Iris pigment epithelial cell (primary cell): ENCODE measurements at places on chromosomes 2 and 18.

GRCh38 chr2:226059961-226060627, 660.6 kb downstream of the NYAP2 start:
- no peak for DNase-seq

DNA sequence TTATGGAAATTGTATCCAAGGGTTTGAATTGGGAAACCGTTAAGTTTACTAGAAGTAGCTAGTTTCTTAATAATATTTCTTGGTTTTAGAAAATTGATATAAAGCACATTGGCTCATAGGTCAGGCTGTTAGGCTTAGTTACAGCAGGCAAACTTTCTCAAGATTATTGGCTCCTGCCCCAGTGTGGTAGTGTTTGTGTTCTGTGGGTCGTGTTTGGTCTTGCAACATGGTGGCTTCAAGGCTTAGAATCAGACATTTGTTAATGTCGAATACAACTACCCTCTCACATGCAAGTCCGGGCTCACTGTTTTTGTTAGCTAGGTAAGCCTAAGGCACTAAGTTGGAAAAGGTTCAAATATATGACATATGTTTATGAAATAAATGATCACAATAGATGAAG, 19.6 kb downstream of the CERS6 start:
- peak; percentile 54 for DNase-seq

DNA sequence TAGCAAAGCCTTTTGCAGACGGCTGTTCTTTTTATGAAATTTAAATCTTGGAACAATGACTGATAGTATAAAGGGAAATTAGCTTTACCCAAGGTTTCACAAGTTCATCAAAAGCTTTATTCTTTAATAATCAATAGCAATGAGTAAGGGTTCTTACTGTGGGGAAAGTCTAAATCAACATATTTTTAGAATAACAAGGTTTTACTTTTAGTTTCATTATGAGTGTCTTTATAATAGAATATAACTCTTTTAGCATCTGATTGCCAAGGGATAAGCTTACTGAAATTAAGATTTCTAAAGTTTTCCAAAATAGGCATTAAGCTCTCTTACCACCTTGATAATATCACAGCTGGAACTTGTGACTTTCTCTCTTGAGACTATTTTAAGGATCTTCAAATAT, 1489.7 kb downstream of the LRP1B start:
- no peak for DNase-seq

- DNase-seq = peak; percentile 84
Observed at GRCh38 chr2:160583146-160583535, 89.5 kb upstream of the RBMS1 start.

DNA sequence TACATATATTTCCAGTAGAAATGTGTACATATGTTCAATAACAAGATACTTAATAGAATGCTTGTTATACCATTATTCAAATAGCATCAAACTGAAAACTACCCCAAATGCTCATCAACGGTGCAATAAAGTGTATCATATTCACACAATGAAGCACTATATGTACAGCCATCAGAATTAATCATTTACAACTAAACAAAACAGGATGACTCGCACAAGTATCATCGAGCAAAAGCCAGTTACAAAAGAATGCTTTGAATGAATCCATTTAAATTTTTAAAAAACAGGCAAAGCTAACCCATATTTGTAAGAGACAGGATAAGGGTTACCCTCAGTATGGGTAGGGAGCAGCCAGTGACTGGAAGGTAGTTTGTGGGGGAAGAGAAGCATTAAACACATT, 132.8 kb upstream of the PDE1A start:
- DNase-seq = peak; percentile 24

DNA sequence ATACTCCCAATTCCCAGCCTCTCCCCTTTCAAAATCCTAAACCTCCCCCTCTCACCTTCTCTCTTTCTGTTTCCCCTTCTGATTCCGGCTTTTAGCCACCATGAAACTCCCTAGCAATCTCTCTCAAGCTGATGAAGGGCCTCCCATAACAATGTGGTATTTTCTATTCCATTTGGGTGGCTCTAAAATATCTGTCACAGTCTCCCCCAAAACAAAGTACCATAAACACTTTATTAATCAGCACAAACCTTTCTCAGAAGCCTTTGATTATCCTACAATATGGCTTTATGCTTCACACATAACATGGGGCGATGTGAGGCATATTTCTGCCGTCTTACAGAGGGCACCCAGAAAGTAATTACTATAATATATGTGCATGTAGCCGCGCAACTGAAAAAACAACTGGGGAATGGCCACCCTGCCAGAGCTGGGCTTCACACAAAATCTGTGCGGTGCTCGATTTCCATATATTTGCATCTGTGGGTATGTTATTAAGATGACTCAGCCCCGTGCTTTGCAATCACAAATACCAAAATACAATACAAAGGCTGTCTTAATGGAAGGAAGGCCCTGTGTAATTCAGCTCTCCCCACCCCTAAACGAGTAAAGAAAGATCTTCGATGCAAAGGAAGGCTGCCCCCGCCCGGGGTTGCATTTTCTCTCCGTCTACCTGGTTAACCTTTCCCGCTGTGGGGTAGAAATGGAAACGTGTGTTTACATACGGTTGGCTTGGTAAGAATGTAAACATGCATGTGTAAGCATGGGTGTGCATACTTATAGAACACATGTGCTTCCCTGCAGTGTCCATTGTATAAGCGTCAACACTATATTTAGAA, 81.4 kb downstream of the CELF4 start:
- DNase-seq = no peak

DNA sequence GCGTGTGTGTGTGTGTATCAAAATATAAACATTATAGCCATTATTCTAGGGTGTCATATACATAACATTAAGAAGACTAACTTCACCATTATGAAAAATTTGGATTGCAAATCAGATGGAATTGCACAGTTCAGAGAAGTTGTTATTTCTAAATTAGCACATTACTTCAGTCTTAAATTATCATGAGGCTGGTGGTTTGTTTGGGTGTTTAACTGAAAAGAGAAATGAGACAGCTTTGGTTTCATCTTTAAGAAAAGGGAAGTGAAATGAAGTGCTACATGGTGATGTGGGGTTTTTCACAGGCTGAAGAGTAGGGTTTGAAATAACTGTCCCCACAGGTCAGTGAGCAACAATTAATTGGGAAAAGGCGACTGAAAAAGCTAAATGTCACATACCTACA, 161.2 kb upstream of the XIRP2 start:
- DNase-seq = no peak

DNA sequence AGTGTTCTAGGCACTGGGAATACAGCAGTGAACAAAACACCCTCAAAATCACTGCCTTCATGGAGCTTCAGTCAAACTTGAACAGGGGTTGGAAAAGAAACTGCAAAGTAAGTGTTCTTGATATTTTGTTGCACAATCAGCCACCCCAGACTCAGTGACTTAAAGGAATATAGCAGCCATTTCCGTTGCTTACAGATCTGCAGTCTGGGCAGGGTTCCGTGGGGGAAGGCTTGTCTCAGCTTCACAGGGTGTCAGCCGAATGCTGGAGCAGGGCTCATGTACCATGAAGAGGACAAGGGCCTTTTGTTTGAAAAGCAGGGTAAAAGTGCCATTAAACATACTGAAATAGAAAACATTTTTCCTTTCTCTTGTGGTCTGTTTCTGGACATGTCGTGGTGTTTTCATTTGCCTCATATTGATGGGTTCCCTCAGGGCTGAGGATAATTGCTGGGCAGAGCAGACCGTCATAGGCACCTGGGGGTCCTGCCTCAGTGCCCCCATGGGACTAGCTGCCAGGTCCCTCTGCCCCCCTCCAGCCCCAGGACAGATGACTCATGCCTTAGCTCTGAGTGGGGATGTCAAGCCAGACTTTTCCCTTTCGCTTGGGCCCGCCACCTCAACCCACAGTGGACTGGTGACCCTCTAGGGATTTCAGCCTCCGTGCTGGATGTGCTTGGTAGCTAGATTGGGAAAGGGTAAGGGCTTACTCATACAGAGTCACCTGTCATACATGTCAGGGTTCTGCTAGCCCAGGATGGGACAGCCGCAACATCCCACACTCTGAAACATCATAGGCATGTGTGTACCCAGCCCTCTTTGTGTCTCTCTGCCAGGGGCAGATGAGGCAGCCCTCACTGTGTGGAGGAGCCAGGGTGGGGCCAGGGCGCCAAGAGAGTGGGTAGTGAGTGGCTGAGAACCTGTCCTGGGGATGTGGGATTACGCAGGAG, 96.5 kb downstream of the PTPRM start:
- peak; percentile 27 for DNase-seq

- DNase-seq = no peak
Observed at GRCh38 chr18:69945220-69946114, 2.2 kb downstream of the CD226 start.

DNA sequence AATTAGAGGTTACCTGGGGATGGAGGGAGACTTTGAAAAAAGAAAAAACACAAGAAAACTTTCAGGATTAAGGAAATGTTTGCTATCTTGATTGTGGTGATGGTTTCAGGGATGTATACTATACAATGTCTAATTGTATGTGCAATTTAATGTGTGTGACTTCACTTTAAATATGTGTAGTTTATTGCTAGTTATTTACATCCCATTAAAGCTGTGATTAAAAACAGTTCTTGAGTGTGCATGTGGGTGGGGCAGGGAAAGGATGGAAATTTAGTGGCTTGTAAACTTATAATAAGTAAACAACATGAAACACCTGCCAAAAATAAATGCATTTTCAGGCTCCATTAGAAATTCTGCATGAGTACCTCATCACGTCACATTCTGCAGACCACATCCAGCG, 167.0 kb downstream of the MYO5B start:
- DNase-seq = no peak

GRCh38 chr2:214765180-214765579, 44.3 kb downstream of the BARD1 start:
- DNase-seq = no peak

DNA sequence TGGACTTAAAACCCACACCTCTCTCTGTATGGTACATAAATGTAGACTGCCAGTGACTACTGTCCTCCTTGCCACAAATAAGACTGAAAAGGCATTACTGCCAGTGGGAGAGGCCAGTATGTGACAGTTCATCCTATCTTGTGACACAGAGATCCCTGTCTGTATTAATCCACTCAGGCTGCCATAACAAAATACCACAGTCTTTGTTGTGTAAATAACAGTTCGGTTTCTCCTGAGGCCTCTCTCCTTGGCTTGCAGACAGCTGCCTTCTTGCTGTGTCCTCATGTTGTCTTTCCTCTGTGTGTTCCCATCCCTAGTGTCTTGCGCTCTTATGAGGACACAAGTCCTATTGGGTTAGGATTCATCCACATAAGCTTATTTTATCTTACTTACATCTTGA, 46.4 kb upstream of the IL1RL1 start:
- DNase-seq = no peak

DNA sequence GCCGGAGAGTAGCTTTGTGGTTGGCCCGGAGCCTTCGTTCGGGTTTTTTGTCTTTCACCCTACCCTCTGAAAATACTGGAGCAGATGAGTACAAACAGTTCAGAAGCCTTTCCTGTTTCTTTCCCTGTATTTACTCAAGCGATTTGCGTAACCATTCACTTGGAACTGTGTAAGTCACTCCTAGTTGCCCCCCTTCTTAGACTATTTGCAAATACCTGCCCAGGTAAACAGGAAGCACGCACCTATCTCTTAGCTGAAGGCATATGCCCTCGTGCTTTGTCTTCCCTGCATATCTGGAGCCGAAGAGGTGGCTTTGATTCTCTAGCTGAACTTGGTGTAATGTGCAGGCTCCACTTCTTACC, 1.4 kb downstream of the KCNS3 start:
- DNase-seq = no peak

- no peak for DNase-seq
Observed at GRCh38 chr18:6775237-6775636, 45.7 kb downstream of the ARHGAP28 start.

GRCh38 chr2:47664817-47665216, 118.1 kb upstream of the MSH6 start:
- DNase-seq = peak; percentile 24

DNA sequence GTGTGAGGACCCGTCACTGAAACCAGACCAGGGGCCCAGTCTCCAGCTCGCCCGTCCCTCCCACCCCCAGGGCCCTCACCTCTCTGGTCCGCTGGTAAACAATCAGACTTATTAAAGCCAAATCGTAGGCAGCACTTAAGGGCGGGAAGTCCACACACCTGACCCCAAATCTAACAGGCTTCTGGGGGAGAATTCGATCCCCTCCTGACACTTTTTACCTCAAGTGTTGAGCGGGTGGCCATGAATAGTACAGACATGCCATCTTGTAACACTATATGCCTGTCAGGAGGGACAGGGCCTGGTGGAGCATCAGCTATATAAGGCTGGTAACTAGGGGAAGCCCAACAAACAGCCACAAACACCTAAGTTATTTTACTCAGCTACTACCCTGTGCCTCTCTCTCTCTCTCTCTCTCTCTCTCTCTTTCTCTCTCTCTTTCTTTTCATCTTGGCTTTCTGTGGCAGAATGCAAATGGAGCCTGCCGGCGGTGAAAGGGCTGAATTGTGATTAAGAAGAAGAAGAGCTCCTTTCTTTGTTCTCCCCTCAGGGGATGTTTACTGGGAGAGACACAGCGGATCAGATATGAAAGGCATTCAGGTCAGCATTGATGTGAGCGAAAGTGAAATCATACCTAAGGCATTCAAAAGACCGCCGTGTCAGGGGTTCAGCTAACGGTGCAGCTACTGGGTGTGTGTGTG, 9.5 kb downstream of the ZEB2 start:
- peak; percentile 96 for DNase-seq

DNA sequence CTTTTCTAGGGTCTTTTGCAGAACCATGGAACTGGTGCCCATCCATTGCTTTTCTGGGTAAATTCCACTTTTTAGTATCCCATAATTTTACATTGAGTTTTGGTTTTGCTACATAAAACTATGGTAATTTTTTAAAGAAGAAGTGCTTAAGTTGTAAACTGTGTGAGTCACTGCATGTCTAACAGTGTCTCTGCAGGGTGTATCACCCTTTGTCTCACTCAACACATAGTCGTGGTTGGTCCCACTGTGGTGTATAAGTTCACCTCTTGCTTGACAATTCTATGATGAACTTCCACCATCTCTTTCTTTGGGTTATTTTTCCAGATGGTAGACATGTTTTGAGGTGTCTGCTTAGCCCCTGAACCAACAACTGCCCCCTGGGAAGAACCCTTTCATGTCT, 10.5 kb downstream of the SCTR start:
- no peak for DNase-seq

DNA sequence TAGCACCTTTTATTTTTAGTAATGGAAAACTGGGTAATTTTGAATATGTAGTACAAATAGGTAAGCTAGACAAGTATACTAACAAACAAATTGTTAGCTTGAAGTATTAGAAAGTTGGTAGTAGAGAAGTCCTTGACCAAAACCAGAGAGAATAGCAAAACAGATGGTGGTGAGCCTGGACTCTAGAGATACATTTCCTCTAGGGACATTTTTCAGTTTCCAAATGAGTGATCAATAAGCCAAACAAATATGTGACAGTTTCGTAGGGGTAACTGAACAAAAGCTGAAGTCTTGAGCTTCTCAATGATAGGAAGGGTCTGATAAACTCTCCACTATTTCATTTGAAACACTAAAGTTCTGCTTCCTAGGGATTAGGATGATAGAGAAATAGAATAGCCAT, 692.0 kb upstream of the FAM98A start:
- no peak for DNase-seq

DNA sequence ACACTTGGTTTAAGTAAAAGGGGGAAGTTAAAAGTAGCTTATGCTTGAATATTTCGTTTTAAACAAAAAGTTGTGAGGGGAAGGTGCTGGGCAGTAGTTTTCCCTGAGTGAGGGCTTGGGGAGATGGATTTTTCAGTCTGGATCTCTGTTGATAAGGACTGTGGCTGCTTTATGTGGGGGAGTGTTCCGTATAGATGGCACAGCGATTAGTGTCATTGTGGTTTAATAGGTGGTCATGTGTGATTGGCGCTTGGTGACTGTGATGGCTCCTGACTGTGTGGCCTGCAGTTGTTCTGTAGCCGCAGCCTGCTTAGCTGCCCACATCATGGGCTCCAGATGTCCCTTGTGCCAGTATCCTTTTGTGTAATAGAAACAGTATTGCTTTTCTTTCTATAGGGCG, 156.2 kb downstream of the WDSUB1 start:
- DNase-seq = no peak
